ENCODE measurements at places on chromosomes 7 and 10. TPM values are rescaled to one million over a fixed set of nuclear protein-coding genes. Genes with fewer than 3 reads are reported as not detected.

DNA sequence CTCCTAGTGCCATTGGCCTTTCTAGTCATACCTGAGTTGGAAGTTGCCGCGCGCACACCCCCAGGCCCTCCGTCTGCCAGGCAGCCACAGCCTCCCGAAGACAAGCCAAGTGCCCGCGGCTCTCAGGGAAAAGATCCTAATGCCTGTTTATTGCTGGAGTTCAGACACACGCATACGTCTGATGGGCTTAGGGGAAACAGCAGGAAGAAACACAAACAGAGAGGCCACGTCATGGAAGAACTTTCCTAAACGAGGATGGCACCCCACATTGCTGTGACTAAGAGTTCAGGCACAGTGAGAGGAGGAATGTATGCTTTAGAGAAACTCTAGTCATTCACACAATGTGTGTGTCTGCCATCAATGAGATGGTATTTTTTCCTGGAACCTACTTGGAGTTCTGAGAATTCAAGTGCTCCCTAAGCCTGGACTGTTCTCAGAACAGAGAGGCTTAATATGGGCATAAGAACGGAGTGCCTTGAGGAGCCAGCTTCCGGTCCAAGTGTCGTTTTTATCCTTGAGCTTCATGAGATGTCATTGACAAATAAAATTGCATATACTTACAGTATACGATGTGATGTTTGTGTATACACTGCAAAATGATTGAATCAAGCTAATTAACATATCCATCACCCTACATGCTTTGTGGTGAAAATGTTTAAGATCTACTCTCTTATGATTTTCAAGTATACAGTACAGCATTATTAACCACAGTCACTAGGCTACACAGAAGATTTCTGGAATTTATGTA, 11.6 kb upstream of the RBP3 start:
- no peaks in the 10 kb centered on the region for H3K36me3 ChIP-seq
- no peak for DNase-seq
- no peak overlapping the region for H3K4me3 ChIP-seq
- peaks cover 16% of the 10 kb centered on the region for H3K27me3 ChIP-seq

DNA sequence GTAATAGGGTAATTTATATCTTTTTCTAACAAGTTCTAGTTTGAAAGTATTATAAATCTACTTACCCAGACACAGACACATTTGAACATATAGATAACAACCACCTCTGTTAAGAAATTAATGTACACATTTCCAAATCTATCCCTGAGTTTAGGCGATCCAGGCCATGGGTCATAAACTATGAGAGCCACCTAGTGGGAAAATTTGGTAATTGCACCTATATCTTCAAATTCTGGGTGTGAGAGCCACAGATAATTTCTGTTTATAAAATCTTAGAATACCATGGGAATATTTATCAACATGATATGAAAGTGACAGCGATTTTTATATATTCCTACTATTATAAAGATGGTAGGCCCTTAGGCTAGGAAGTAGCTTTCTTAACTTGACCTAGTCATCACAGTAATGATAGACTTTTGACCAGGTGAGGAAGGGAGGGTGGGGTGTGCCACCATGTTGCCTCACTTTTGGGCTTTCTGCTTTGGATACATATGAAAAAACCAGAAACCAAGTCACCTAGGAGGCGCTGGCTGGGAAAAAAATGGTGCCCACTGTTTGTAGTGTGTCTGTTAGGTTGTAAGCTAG, 8.0 kb upstream of the EPHA1 start:
- no peak overlapping the region for H3K4me3 ChIP-seq
- H3K4me1 ChIP-seq = peaks cover 6% of the 10 kb centered on the region
- no peaks in the 10 kb centered on the region for H3K27me3 ChIP-seq
- no peak overlapping the region for H3K27ac ChIP-seq

Gene BUB3
- total RNA-seq = 112 TPM

DNA sequence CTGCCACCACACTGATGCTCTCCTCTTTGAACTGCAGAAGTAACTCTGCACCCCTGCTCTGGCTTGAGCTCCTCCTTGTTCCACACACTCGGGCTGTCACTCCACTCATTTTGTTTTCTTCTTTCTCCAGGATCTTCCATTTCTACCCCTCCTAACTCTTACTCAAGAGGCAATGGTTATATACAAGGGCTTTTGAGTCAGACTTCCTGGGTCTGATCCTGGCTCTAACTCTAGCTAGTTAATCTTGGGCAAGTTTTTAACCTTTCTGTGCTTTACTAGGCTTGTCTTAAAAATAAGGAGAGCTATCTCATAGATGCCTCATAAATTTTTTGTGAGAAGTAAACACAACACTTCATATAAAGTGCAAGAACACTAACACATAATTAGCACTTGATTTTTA, 45.3 kb upstream of the GNAI1 start:
- H3K4me3 ChIP-seq = no peak overlapping the region
- H3K27ac ChIP-seq = no peak overlapping the region
- H3K4me1 ChIP-seq = peaks cover 18% of the 10 kb centered on the region
- no peak for DNase-seq

DNA sequence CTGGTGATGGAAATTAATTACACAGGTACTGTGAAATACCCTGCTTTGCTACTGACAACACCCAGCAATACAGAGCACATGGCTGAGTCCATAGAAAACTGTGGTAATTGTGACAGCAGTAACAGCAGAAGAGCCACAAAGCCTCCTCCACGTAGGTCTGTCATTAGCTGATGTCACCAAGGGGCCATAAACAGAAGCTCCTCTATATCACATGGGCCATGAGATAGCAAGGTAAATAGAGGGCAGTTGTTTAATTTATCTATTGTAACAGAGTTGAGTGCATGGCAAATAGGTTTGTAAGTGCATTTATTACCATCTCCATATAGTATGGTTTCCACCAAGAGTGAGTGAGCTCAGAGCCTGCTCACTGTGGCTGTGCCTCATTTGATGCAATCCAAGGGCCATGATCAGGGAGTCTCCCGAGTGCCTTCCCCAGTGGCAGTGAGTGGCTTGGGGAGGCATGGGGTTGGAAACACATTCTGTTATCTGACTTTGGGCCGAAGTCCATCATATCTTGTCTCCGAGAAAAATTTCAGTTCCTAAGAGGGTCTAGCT, 281.2 kb downstream of the SKAP2 start:
- H3K4me3 ChIP-seq = no peak overlapping the region
- H3K36me3 ChIP-seq = no peaks in the 10 kb centered on the region
- H3K27me3 ChIP-seq = no peaks in the 10 kb centered on the region

- H3K27me3 ChIP-seq = peaks cover 52% of the 10 kb centered on the region
- no peaks in the 10 kb centered on the region for H3K4me1 ChIP-seq
- no peak for DNase-seq
- H3K36me3 ChIP-seq = no peaks in the 10 kb centered on the region
- no peak overlapping the region for H3K4me3 ChIP-seq
These were observed 39.1 kb upstream of the DIP2C start for GRCh38 chr10:728603-729002.

All from PC-9 (cell line).